NCI-H460 (cell line): ENCODE measurements at places on chromosomes 7 and 10.

DNA sequence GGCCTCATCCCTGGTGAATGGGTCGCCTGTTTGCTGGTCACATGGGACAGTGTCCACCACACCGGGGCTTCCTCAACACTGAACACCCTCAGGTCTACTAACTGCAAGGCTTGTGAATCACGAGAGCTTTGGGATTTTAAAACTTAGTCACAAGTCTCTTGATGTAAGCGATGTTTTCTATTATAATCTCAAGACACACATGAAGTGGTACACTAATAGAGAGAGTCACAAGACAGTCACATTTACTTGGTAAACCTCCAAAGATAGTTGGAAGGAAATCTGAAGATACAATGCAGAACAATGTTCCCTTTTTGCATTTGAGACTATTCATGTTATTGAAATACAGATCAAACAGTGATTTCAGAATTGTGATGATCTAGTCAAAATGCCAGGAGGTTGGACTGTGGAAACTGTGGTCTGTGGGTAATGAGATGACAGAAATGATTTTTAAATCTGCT lies 233.1 kb upstream of the KLF6 start:
- no peak for DNase-seq

DNA sequence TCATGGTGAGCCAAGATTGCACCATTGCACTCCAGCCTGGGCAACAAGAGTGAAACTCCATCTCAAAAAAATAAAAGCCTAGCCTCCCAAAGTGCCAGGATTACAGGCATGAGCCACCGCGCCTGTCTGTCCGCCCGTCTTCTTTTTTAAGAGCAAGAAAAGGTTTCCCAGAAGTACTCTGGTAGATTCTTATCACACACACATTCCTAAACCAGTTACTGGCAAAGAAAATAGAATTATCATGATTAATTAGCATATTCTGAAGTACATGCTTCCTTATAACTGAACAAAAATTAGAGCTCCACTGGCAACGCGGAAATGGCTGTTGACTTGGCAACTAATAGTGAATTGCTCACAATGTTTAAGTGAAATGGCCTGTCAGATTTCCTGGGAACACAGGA lies 87.0 kb downstream of the ADK start:
- no peak for DNase-seq

DNA sequence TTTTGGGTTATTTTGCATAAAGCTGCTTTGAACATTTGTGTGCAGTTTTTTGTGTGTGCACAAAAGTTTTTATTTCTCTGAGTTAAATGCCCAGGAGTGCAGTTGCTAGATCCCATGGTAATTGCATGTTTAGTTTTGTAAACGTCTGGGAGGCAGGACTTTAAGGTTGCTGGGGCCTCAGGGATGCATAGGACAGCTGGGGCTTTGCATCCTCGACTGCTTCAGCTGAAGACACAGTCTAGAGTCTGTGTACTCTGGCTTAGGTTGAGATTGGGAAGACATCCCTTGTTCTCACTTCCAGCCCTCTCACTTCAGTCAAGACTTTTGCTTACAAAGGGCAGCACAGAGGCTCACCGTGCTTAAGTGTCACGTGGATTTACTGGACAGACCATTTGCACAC lies 94.5 kb upstream of the INSYN2A start:
- no peak for DNase-seq

DNA sequence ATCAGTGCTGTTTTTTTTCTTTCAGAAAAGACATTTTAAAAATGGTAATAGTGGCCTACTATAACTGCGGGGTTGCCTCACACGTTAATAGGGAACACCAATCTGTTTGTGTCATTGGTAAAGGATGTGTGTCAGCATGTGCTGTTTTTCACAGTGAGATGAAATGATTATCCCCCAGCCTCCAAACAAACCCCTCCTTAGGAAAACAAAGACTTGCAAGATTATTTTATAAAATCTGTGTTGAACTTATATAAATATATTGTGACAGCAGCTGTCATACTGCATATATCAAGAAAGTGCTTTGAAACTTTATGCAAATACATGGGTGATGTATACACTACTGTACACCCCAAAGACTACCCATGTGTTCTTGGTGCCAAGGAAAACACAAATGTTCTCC lies 125.8 kb downstream of the BMPER start:
- DNase-seq: peak; percentile 90

GRCh38 chr10:130772676-130773075 lies 538.8 kb downstream of the TCERG1L start:
- no peak for DNase-seq

DNA sequence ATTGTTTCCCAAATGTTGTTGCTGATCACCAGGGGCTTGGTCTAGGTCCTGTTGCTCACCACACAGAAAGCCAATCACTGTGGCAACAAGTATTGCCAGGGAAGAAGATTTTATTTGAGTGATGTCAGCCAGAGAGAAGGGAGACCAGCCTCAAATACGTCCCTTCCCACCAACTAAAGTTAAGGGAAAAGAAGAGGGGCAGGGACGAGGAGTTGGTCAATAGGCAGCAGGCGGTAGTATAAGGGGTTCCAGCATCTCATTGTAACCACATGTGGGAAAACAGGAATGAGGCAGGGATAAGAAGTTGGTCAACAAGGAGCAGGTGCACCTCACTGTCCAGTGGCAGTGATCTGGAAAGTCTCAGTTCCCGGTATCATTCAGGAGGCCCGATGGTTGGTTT lies 138.9 kb upstream of the KCNMA1 start:
- no peak for DNase-seq

GRCh38 chr10:52502237-52502636 lies 188.2 kb downstream of the DKK1 start:
- no peak for DNase-seq

- DNase-seq: no peak
Measured at GRCh38 chr10:123766012-123766411, 99.9 kb downstream of the GPR26 start.

DNA sequence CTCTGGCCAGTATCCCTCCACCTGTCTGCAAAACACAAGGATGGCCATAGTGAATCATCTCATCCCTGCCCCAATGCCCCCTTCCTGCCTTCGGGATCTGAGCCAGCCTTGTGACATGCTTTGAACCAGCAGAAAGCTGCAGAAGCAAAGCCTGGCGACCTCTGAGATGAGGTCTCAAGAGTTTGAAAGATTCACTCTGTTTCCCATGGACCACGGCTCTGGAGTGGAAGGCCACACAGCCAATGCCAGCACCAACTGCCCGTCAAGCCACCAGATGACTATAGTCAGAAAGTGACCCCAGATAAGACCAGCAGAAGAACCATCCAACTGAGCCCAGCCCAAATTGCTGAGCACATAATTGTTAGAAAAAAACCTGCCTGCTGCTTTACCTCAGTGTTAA lies 193.9 kb upstream of the PPP2R2D start:
- DNase-seq: no peak

- no peak for DNase-seq
Measured at GRCh38 chr7:156117542-156118247, 305.4 kb upstream of the SHH start.

- DNase-seq: no peak
Measured at GRCh38 chr7:2165610-2166594, 66.8 kb downstream of the MAD1L1 start.

DNA sequence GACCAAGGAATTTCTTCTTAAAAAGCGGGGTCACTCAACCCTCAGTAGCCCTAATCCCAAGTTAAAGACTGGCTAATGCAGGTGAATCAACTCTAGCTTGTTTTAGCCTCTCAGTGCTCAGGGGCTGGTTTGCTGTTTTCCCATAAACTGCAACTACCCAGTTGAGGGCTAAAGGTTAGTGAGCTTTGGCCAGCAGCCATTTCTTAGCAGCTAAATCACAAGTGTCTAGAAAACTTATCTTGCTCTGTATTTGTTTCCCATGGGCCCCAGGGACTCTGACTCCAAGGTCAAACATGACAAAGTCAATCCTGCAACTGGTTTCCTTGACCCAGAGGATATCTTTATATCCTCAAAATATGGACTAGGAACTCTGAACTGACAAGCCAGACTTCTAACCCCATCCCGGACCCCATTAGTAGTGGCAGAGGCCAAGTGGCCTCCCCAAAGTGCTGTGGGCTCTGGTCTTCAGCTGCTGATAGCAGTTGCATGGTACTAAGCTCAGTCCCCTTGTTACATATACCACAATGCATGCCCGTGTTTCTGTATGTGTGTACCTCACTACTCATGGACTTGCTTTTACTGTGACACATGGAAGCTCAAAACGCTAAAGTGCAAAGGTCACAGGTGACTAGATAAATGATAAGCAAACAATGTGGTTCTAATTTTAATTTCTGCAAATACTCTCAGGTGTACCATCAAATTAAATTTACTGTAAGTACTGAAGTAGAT lies 793.0 kb upstream of the IGFBP3 start:
- DNase-seq: no peak

GRCh38 chr10:48683424-48683823 lies 1.2 kb upstream of the WDFY4 start:
- no peak for DNase-seq

- no peak for DNase-seq
Measured at GRCh38 chr7:105011141-105011830, 2.7 kb upstream of the KMT2E start.

GRCh38 chr7:15498465-15498864 lies 63.4 kb downstream of the AGMO start:
- DNase-seq: no peak

DNA sequence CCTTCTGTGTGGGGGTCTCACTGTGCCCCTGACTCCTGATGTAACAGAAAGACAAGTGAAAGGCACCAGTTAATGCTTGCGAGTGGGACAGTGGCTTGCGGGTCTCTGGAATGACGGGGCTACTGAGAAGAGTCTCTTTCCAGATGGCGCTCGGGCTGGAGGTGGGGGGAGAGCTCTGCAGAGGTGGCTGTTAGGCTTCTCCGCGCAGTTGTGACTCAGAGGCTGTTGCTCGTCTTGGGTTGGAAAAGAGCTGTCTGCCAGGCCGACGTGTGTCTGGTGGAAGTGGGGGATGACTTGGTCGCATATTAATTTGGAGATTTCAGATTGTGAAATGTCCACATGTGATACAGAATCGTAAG lies 27.9 kb upstream of the SH2B2 start:
- DNase-seq: no peak

DNA sequence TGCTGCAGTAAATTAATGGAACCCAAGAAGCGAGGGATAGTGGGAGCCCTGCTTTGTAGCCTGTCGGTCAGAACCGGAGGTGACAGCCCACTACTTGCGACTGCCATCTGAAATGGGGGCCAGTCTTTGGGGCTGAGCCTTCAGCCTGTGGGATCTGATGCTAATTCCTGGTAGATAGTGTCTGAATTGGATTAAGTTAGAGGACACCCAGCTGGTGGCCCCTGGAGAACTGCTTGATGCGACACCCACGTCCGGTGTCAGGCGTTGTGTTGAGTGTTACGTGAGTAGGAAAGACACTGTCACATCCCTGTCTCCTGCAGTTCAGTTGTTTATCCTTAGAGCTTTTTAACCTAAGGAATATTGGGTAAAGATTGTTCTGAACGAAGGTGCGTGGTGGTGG lies 5.0 kb downstream of the EIF3B start:
- DNase-seq: no peak

DNA sequence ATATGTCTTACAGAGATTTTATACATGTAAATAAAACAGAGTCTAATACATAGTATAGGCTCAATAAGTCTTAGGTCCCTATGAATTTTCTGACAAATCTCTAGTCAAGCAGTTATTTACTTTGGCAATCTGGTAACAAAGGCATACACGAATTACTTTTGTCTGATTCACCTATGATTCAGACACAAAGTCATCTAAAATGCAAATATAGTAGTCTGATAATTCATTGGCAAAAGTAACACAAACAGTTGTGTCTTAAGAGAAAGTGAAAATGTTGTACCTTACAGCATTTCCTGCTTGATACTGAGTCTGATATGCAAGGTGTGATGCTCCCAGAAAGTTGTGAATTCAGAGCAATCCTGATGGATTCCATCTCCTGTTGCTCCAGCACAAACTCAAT lies 209.4 kb upstream of the PRSS1 start:
- DNase-seq: no peak

GRCh38 chr7:125084196-125084595 lies 154.6 kb upstream of the POT1 start:
- DNase-seq: no peak

DNA sequence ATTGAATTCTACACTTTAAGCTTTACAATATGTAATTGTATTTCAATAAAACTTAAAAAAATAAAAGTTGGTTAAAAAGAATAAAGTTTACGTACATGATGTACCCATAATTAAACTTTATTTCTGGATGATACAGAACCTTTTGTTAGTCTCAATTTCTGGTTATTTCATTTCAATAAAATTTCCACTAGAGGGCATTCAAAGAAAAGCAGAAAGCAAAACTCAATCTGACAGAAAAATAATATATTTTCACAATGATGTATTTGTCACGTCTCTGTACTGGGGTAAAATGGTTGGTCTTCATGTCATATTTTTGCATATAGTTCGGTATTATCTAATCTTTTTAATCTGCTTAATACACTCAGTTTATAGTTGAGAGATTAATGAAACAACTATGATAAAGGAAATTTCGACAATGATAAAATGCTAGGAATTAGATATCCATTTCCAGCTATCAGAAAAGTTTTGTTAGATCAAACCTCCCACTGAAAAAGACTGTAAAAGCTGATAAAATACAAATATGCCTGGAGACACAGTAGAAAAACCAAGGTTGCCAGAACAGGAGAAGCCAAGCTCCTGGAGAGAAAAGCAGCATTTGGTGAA lies 27.4 kb downstream of the ASZ1 start:
- no peak for DNase-seq

DNA sequence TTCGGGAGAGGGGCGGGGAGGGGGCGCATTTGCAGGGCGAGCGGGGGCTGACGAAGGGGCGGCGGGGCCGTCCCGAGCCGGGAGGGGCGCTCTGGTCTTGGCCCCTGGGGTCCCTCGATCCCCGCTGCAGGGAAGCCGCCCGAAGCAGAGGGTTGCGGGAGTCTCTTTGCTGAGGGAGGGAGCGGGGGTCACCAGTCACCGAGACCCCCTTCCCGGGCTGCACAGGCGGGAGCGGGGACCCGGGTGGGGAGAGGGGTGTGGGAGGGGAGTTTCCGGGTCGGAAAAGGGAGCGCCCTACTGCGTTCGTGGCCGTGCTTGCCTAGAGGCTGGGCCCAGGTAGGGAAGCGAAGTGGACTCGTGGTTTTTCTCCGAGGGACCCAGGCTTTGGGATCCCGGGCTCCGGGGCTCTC lies 422 bp downstream of the AP1S1 start:
- DNase-seq: no peak

GRCh38 chr7:115024276-115024675 lies 102.4 kb downstream of the MDFIC start:
- DNase-seq: no peak

GRCh38 chr10:120406376-120406775 lies 50.7 kb upstream of the PLPP4 start:
- DNase-seq: no peak

DNA sequence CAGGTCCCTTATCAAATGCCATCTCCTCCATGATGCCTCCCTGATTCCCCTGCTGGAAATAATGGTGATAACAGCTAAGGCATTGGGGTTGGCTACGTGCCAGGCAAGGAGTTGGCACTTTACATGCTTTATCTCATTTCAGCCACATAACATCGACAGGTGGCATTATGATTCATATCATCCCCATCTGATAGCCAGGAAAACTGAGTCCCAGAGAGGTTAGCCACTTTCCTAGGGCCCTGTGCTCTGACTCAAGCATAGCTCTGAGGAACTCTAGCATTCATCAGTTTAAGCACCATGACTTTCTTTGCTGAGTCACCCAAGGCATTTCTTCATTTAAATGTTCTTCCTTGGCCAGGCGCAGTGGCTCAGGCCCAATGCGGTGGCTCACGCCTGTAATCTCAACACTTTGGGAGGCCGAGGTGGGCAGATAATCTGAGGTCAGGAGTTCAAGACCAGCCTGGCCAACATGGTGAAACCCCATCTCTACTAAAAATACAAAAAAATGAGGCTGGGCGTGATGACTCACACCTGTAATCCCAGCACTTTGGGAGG lies 6.6 kb downstream of the LEP start:
- DNase-seq: peak; percentile 24

- DNase-seq: no peak
Measured at GRCh38 chr10:100811752-100812750, 66.7 kb downstream of the PAX2 start.
